ENCODE measurements at places on chromosomes 1 and 21.

GRCh38 chr1:205533748-205534443, 29.4 kb downstream of the CDK18 start:
- DNase-seq, result no peak

- no peak for DNase-seq
Observed at GRCh38 chr1:79982211-79982610, 975.7 kb upstream of the ADGRL4 start.

DNA sequence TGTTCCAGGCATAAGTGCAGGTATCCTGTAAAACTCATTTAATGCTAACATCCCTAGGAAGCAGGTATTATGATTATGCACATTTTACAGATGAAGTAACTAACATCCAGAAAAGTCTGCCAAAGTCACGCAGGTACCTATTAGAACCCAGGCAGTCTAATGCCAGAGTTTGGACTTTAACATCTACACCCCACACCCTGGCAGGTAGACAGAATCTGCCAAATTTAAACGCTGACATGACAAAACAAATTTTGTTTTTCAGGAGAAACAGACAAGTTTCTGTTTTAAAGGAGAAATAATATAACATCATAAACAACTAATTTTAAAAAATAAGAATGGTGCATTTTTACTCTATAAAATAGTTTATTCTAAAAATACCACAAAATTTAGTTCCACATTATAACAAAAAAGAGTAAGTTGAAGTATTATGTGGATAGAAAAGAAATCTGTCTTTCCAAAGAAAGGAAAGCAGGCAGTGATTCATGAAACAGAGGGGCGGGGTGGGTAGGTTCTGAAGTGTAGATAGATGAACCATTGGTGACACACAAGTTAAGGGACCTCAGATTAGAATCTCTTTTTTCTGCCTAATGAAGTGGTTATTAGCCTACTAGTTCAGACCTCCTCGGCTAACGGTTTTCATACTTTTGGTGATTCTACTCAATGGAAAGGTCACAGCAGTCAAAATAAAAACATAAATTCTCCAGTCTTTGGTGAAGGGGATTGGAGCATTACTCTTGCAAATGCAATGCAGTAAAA, 1.7 kb downstream of the ASPM start:
- no peak for DNase-seq

DNA sequence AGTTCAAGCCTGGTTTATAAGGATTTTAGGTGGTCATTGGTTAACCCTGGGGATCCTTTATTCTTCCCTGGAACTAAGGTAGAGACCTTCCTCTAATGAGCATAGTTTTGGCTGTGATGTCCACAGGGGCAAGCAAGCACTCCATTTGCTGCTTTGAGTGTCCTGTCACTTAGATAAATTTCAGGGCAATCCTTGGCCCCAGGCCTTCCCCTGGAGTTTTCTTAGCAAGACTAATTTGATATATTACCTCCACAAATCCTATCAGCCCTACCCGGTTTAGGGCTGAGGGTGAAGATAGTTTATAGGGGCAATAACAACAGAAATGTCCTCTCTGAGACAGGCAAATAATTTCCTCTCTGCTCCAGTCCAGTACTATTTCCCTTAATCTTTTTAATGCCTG, 166.6 kb downstream of the CYYR1 start:
- no peak for DNase-seq

GRCh38 chr1:75640137-75640536, 29.2 kb upstream of the SLC44A5 start:
- no peak for DNase-seq

DNA sequence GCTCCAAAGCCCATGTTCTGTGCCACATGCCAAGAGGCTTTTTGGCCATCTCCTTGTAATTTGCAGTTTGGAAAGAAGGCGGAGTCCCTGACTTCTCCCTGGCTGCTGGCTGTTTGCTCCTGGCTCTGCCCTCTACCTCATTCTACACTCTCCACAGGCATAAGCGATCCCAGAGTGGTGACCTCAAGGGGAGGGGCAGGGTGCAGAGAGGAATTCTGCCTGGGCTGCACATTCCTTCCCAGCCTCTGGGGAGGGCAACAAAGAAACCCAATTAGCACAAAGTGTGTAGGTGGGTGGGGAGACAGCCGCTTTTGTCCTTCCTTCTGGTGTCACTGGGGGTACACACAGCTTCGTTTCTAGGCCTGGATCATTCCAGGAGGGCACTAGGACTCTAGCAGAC, 95.3 kb downstream of the HIVEP3 start:
- DNase-seq, result no peak

DNA sequence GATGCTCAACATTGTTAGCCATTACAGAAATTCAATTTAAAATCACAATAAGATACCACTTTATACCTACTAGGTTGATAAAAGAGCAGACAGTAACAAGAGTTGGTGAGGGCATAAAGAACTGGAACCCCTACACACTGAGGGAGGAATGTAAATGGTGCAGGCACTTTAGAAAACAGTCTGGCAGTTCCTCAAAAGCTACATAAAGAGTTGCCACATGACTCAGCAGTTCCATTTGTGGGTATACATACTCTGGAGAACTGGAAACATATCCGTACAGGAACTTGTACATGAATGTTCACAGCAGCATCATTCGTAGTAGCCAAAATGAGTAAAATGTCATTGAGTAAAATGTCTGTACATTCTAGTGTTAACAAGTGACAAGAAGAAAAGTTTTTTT, 17.0 kb downstream of the NSL1 start:
- DNase-seq, result no peak

DNA sequence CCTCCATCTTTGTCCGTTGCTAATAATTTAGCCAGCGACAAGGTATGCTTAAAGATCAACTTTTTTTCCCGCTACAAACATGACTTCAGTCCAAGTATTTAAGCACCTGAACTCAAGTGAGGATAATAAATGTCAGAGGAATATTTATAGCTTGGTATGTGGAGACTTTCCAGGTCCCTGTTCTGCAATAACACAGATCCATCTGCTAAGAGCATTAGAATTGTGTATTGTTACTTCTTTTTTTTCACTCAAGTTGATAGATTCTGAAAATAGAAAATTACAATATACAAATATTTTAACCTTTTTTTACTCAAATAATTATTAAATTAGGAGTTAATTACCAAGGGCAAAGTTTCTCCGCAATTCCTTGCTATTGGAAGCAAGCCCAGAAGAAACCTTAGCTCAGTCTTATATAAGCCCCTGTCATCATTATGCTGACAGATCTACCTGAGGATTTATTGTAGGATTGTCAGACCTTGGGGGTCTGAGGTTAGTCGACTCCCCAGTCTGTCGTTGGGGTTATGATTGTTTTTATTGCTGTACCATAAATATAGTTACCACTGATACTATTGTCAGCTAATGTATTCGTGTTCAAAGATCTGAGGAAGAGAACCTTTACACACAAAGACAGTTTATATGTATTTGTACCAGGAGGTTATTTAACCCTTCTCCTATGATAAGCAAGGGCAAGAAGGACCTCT, 337.9 kb downstream of the TBX15 start:
- DNase-seq, result no peak

GRCh38 chr1:206933333-206933945, 11.7 kb upstream of the FCMR start:
- no peak for DNase-seq

DNA sequence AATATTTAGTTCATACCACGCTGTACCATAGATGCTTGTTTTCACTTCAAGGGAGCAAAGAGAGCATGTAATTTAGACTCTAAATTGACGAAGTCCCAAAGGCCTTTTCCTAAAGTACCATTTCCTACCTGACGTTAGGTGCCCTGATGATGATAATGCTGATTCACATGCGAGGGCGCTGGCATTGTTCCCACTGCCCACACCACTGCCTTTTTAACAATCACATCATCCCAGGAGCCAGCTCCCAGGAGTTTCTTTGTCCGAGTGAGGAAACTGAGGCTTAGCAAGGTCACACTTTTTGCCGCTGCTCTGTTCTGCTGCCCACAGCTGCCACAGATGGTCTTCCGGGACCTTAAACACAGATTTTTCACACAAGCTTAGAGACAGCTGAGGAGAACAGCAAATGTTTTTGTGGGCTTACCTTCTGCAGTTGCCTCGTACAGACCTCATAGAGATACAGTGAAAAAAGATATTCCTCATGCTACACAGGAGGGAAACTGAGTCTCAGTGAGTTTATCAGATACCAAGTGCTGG, 69.4 kb downstream of the EVA1C start:
- no peak for DNase-seq

Data from NCI-H1417 treated with DMSO at 0.1 percent for 48 hours (cell line).